ENCODE measurements at places on chromosomes 7 and 10.
A peak's percentile ranks its signal among the peaks of the same experiment; 100 is the strongest.

DNA sequence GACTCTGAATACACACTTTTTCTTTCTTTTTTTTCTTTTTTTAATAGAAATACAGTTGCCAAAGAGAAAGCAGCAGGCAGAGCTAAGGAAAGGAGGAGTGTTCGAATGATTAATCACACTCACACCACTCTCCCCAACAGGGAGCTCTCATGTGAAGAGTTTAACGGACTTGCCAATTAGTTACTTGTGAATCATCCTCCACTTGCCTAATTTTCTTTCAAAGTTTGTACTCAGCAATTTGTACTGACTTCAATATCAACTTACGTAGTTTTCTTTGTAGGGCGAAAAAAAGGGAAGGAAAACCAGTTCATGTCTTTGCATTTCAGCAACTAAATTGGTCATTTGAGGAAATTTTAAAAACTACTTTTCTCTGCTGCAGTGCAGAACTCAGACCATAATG is 109.2 kb downstream of the PIP4K2A start:
- peak; percentile 62 for DNase-seq

DNA sequence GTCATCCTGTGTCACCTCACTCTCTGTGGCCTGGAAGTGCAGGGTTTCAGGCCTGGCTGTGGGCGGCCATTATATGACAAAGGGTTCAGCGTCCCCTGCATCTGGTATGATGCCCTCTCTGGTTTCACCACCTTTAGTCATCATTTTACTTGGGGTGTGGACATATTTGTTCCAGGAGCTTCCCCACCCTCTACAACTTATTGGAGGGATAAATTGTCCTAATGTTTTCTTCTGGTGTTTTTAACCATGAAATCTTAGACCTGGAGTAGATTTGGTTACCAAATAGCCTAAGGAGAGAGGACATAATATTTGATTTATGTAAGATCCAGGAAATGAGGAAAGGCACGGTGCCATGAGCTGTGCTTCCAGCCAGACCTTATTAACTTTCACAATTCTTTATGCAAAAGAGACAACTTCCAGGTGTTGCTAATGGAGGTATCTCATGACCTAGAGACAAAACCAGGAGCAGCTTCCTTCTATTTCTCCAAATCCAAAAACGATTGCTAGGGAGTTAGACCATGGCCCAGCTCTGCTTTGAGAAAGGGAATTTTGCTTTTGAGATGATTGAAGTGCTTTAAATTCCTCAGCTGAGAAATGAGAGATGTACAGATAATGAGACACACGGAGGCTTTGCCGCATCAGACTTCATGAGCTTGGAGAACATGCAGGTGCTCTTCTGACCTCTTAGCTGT is 20.9 kb downstream of the WBP1L start:
- DNase-seq, result no peak

DNA sequence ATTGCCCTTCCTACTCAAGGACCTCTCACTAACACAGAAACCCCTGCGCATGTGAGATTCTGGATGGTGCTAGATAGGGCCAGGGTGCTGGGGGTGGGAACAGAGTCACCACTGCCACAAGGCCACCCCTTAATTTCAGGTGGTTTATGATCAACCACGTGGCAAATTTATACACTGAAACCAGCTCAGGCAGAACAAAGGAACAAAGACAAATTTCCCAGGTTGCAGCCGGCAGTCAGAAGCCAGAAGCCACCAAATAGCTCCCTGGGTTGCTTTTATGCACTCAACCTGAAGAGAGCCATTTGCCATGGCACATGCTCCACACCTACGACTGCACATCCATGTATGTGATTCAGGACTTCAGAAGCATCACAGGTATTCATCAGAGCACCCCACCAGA is 2.5 kb downstream of the VOPP1 start:
- no peak for DNase-seq

GRCh38 chr10:77106676-77107075 is 530.9 kb downstream of the KCNMA1 start:
- no peak for DNase-seq

DNA sequence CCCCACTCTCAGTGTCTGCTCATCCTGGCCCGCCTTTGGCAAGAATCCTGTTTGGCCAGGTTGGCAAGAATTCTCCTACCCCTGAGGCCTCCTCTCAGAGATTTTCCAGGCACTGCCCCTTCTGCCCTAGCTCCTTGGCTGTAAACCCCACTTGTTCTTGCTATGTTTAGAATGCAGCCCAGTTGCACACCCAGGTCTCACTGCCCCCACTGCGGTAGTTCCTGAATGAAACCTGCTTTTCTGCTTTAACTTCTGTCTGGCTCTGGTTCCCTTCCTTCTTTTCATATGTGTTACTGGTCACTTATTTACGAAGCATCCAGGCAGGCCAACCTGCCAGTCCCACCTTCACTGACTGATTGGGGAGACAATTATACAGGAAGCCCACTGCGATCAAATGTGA is 576.9 kb downstream of the GLRX3 start:
- DNase-seq, result no peak

DNA sequence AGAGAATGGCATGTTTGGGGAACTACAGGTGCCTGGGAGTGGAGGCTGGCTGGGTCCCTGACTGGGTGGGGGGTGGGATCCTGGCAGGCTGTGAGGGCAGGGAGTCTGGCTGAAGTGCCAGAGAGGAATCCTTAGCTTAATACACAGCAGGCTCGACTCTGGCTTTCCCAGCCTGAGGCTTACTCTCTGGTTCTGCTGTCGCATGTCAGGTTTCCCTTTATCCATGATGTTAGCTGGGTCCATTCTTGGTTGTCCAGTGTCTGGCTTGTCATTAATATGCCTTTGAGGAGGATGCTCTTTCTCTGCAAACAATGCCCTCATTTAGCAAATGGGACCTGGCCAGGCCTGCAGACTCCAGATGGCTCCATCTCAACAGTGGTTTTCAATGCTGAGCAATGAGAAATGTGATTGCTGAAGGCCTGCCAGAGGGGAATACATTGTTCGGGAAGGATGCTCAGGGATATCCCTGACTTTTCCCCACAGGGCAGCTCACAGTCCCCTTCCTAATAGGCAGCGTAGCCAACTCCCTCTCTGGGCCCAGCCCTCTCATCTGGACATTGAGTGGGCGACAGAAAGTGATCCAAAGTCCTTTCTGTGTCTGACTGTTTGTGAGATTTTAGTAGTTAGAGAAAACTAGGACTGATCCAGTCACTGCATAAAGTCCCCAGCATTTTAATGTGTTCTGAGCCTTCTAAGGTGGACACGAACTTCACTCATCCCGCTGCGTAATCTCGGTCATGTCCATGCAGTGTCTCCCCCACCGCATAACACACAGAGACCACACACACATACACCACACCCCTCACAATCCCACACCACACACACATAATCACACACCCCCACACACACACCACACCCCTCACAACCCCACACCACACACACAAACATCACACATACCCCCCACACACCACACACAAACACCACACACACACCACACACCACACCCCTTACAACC is 124.9 kb downstream of the ANLN start:
- no peak for DNase-seq

DNA sequence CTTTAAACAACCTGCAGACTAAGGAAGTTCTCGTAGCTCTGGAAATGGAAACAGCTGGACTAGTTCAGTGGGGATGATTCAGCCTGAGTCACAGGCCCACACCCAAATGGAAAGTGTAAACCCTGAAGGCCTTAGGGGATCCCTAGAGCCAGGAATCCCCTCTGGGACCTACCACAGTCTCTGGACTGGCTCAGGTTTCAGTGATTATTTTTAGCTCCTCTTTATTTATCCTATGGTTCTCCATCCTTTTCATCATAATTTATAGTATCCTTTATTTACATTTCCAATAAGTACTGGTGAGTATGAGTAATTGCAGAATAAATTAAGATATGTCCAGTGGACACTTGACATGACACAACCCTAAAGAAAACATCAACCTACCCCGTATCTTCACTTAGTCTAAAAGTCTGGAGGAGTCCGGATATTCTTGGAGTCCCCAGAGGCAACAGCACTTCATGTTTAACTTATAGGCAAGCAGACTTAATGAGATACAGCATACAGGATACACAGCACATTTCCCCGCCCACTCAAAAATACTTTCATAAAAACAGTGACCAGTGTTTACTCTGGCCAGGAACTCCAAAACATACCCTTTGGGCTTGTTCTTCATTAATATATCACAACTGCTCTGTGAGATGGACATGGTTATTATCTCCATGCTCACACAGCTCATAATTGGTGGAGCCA is 28.4 kb upstream of the SEMA3E start:
- peak; percentile 37 for DNase-seq

GRCh38 chr10:29613791-29614190 is 21.0 kb downstream of the SVIL start:
- DNase-seq, result no peak

- no peak for DNase-seq
These were observed 171.5 kb downstream of the CCSER2 start for GRCh38 chr10:84499846-84500245.

GRCh38 chr10:14880229-14880628 is 1.6 kb downstream of the SUV39H2 start:
- no peak for DNase-seq

DNA sequence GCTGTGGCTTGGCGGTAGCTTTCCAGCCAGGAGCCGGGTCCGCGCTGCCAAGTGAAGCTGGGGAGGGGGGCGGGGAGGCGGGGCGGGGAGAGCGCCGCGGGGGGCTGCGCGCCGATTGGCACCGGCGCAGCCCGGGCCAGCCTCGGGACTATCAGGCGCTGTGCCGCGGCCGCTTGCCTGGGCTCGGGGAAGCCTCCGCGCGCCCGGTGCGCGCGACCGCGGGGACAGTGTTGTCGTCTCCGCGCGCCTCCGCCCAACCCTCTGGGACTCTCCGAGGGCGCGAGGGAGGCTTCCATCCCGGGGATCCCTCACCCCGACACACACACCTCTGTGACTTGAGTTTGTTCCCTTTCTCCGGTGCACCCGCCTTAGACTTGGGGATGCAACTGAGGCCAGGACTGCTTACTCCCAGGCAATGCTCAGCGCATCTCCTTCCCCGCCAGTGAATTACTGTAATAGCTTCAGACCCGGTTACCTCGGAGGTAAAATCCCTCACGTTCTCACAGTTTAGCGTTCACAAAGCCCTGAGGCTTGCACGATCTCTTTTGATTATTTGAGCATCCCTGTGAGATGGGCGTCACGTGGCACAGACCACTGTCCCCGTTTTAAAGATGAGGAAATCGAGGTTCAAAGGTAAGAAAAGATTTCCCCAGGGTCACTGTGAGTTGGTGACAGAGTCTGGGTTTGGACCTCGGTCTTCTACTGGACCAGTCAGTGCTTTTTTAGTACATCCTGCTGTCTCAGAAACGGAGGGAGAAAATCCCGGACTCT is at the start of gene NKX1-2:
NKX1-2 (minus strand) TSS at position 24 of the 771 bp plus-strand sequence. CDS start 92 bp downstream, outside the sequence.
- DNase-seq, result no peak

DNA sequence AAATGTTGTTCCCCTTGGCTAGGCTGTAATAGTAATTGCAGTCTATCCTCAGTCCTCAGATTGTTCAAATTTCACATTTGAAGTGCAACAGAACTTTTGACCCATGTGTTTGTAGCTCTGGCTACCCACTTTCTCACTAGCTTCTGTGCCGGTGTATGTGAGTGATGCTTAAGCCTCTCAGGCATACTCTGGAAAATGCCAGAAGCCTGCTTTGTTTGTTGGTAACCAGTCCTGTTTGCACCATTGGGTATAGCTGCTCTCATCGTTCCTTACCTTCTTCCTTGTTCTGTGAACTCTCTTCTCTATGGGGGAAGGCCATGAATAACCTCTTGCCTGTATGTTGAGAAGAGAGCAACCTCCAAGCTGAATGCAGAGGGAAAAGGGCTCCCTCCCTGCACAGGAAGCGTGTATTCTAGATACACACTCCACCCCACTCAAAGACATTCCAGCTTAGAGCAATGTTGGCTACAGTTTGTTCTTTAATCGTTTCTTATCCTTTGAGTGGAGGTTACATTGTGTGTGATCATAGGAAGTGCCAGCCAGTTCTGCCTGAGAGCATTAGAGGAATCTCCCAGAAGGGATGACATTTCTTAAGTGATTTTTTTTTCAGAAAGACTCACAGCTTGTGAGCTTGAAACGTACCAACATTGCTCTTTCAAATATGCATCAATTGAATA is 40.5 kb downstream of the C1QL3 start:
- no peak for DNase-seq

DNA sequence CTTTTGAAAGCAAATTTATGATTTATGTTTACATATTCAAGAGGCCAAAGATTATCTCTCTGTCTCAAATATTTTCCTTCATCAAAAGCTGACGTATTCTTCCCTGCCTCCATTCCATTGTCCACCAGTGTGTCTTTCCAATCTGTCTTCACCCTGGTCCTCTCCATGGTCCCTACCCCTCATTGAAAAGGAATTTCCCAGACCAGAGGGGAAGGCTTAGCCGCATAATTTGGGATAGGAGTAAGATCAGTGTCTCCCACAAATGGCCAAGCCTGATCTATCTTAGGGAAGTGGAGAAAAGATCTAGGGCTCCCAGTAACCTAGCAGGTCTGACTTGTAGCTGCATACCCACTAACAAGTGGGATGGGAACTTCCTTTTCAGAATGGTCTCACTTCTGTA is 46.3 kb upstream of the ZNF800 start:
- DNase-seq, result no peak

DNA sequence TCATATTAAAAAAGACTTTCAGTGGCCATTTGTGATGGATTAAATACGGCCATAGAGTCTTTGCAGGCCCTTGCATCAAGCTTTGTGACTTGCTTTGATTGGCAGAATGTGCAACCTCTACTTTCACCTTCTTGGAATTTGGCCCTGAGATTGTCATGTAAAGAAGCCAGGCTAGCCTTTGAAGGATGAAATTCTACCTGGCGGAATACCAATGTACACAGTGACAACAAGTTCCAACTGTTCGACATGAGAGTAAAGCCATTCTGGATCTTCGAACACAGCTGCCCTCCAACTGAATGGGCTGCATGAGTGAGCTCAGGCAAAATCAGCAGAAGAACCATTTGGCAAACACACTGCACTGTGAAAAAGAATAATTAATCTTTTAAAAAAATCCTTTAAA is 321.3 kb downstream of the PHF14 start:
- DNase-seq, result no peak

- DNase-seq, result no peak
These were observed 31.1 kb downstream of the PLXDC2 start for GRCh38 chr10:19847321-19847720.

- DNase-seq, result no peak
These were observed 40.7 kb upstream of the EBLN1 start for GRCh38 chr10:22258471-22258870.

DNA sequence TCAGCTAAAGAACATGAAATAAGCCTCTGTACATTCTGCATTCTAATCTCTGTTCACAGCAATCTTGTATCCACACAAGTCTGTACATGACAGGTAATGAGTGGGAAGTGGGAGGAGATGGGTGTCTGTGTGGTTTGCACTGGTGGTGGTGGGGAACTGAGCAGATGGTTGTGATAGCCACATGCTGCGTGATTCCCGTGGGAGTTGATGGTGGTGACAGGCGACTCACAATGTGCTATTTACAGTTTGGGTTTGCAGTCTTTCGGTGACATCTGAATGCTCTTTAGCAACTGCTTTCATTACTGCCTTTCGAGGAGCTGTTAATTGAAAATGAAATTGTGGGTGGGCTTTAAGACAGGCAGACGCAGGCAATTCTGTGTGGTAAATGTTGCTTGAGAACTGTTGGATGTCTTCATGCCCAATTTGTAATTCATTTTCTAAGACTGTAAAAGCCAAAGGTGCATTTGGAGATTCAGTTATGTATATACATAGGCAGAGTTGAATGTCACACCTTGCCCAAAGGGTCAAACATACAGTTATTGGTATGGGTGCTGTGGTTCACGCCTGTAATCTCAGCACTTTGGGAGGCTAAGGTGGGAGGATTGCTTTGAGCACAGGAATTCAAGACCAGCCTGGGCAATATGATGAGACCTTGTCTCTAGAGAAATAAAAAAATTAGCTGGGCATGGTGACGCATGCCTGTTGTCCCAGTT is 308.2 kb downstream of the AUTS2 start:
- no peak for DNase-seq

Measured in GM04503 (cell line).